Stimulated activated CD8-positive, alpha-beta memory T cell treated with anti-CD3 and anti-CD28 coated beads, Interleukin-4, amount 100 ng/mL, for 4 hours (primary cell): ENCODE measurements at places on chromosomes 4 and X.
A peak's percentile ranks its signal among the peaks of the same experiment; 100 is the strongest.

DNA sequence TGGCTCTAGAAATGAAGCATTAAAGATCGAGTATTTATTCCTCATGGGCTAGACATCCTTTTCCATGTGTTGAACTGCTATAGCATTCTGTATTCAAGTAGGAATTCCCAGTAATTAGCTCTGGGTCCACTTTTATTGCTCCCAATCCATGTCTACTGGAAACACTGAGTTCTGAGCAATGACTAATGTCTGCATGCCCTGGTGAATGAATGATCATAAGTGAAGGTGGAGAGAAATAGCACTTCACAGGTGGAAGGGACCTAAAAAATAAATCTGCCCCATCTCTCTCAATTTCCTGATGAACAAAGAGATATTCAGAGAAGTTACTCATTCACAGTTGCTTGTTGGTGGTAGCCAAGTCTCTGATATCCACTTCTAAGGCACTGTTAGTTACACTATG is 34.6 kb upstream of the CXCL8 start:
- no peak for DNase-seq

DNA sequence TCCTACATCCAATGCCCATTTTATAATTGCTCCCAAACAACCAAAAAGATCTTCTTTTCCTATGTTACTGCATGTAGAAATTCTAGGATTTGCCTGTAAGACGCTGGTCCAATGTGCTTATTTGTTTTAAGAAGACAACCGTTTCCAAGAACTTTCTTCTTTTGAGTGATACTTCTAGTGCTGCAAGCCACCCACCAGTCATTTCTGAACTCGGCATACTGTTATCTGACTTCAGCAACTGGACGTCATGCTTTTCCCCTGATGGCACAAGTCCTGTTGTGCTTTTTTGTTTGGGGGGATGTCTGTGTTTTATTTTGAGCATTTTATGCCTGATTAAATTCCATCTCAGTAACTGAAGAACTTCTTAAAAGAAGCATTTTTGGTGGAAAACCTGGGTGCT is 16.0 kb upstream of the RAP1GDS1 start:
- DNase-seq, result no peak

DNA sequence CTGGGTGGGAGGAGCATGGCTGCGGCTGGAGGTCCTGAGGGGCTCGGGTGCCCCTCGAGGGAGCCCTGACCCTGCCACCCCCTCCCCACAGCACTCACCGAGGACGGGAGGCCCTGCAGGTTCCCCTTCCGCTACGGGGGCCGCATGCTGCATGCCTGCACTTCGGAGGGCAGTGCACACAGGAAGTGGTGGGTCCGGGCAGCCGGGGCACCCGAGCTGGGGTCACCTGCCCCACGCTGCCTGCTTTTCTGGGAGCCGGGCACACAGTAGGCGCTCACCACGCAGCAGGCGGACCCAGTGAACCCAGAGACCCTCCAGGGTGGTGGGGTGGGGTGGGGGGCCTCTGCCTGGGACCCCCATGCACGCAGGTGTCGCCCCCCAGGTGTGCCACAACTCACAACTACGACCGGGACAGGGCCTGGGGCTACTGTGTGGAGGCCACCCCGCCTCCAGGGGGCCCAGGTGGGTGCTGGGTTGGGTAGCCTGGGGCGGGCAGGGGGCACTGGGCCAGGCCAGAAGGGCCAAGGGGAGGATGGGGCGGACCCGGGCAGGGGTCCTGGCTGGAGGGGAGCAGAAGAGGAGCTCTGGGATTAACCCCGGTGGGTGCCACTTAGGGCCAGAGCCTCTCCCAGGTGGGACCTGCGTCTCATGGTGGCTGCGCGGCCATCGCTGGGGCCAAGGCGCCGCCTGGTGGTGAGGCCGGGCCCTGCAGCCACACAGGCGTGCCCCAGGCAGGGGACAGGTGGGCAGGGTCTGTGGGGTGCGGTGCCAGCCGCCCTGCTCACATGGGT is 1.4 kb downstream of the HGFAC start:
- DNase-seq, result peak; percentile 12

DNA sequence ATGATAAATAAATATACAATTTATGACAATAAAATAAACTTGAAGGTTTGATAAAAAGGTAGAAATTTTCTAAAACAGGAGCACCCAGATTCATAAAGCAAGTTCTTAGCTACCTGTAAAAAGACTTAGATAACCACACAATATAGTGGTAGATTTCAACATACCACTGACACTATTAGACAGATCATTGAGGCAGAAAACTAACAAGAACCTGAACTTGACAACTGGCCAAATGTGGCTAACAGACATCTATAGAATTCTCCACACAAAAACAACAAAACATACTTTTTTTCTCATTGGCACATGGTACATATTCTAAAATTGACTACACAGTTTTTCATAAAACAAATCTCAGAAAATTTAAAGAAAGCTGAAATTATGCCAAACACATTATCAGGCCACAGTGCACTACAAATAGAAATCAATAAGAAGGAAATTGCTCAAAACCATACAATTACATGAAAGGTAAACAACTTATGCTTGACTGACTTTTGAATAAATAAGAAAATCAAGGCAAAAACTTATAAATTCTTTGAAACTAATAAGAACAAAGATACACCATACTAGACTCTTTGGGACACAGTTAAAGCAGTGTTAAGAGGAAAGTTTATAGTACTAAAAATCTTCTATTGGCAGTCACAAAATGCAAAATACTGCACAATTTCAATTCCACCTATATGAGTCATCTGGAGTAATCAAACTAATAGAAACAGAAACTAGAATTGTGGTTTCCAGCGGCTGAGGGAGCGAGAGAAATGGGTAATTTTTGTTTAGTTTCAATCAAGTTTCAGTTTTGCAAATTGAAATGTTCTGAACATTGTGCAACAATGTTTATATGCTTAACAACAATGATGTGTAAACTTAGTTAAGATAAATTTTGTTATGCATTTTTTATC is 925.6 kb downstream of the SH3BGRL start:
- no peak for DNase-seq

GRCh38 chrX:3728454-3728853 is 15.0 kb upstream of the PRKX start:
- no peak for DNase-seq

DNA sequence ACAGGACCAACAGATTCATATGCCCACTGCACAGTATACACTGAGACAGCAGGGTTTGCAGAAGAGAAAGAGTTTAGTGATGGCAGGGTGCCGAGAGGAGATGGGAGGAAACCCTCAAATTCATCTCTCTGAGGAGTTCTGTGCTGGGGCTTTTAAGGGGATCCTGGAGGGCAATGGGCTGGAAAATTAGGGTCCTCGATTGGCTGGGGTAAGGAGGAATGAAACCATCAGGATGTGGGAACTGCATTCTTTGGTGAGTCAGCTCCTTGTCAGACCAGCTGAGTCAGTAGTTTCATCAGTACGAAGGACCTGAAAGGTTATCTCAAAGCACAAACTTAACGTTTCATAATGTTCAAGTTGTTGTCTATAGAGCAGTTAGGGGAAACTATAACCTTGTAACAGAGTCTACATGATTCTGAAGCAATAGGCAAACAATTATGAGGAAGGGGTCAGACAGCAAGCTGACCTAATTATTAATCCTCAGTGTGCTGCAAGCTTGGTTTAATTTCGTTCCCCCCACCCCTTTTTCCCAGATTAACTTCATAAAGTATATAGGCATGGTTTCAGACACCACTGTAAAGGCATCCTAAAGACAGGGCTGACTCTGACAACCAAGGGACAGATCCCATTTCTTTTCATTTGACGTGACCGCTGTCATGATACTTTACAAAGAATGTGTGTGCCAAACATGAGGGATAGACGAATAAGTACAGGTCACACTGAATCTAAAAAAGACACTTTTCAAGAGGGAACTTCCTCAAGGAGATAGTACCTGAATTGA is 1.5 kb upstream of the MSMO1 start:
- no peak for DNase-seq

GRCh38 chrX:110920991-110921390 is 125.4 kb upstream of the CHRDL1 start:
- DNase-seq, result no peak

GRCh38 chr4:53037892-53038291 is 175.8 kb downstream of the RASL11B start:
- no peak for DNase-seq

DNA sequence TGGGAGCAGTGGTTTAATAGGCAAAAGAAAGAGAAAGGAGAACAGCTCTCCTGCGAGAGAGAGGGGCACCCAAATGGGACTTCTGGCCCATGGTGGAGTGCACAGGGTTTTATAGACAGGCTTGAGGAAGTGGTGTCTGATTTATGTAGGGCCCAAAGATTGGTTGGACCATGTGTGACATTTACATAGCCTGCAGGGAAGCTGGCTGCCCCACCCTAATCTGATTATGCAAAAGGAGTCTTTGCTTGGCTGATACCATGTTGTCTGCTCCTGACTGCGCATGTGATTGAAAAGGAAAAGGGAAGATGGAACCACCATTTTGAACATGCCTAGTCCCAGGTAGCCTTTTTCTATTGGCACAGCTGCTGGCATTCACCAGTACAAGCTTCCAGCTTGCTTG is 100.0 kb upstream of the DIPK2B start:
- DNase-seq, result no peak

DNA sequence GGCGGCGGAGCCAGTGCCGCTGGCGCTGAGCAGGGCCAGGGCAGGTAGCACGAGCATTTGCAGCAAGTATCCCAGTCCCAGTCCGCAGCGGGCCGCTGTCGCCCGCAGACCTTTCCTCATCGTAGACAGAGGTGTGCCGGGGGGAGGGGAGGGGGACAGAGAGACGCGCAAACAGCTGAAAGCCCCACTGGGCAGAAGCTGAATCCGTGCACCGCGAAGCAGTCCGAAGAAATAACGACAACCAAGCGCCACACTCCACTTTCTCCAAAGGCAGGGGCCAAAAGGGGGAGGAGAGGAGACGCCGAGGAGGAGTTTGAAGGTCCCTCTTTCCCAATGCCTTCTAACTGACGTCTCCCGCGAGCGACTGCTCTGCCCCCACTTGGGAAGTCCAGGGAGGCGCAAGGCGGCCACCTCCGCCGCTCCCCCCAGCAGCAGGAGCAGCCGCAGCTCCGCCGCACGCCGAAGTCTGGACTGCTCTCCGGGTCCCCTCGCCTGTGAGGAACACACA is at the start of gene UNC5C:
TSS of gene UNC5C (minus strand) at position 236 of the 508 bp plus-strand sequence.
- DNase-seq, result no peak

DNA sequence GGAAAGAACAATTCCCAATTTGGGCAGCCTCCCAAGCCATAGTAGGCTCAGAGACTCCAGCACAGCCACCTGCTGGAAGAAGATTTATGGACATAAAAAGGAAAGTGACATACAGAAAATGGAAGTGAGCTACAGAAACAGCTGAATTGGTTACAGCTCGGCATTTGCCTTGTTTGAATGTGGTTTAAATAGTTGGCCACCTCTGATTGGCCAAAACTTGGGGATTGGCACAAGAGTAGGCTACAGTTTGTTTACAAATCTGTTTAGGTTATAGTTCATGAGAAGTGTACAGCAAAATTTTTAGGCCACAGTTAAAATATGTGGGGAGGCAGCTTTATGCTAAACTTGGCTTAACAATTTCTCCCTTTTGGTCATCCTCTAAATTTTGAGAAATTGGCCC is 150.4 kb downstream of the MAGEC1 start:
- no peak for DNase-seq

DNA sequence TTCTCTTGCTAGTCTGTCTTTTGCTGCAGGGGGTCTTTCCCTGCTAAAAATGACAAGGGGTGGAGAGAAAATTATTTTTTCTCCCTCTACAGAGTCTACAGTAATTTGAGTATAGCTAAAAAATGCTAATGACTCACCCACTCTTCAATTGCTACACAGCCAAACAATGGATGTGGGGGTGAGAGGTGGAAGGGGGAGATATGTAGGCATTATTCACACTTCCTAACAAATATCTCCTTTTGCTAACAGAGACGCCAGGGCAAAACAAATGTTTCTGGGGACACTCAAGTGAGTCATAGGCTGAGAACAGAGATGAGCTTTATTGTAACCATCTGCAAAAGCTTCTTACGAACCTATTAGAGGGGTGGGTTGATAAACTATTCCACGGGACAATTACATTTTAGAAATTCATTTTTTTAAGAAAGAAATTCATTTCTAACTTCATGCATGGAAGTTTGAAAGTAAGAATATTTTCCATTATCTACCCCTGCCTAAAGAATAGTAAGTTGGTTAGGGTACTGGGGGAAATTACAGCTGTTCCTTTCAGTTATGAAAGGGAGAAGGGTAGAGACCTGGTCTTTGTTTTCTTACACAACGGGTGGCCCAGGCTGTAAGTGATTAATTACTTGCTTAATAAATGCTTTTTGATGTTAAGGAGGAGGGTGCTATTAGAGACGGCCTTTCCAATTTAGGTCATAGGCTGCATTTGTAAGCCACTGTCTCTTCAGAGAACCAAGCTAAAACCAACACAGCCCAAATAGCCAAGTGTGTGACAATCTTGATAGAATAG is 12.8 kb downstream of the SCD5 start:
- no peak for DNase-seq

GRCh38 chr4:147596981-147597380 is 20.2 kb upstream of the TMEM184C start:
- DNase-seq, result no peak

- DNase-seq, result no peak
These were observed 188.4 kb downstream of the SHROOM3 start for GRCh38 chr4:76623217-76624045.

DNA sequence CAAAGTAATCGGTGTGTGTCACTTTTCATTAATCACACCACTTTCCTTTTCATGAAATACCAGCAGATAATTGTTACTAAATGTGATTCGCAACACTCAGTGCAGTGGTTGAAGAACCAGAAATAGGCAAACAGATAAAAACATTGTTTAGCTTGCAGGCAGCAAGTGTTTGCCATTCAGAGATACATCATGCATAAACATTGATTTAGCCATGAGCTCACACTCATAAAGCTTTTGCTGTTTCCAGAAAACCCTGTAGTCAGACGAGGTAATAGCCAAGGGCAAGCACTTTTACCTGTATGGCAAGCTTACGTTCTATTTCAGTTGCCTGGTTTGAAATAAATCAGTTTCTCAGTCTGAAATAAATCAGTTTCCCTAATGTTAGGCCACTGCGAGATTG is 542.0 kb upstream of the TENM3 start:
- no peak for DNase-seq

DNA sequence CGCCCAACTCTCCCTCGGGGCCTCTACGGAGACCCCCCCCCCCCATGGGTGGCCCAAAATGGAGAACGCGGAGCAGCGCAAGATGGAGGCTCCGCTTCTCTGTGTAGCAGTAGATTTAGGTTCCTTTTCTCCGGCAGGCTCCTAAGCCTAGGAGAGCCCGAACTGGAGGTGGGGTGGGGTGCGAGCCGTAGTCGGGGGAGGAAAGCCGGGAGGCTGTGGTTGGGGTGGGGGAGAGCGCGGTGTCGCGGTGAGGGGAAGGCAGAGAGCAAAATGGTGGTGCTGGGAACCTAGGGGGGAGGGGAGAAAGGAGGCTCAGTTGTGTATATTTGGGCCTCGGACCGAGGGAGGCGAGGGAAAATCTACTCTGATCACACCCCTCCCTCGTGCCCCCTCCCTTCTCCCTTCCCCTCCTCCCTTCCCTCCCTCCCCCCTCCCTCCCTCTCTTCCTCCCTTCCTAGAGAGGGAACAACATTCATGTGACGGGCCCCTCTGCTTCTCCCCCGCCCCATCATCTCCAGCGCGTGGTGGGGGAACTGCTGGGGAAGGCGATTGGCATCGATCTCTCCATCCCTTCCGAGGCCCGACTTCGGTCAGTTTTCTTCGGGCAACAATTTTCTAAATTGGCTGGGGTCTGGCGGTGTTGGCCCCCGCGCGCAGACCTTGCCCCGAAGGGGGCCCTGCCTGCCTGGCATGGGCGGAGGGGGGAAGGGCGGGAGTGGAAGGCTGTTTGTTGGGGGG is at the start of gene STAG2:
TSS of gene STAG2 (plus strand) at position 439 of the 738 bp plus-strand sequence. CDS start 60,922 bp downstream, outside the sequence.
- DNase-seq, result peak; percentile 19
